ENCODE measurements at places on chromosomes 12 and 14.

- peak; percentile 78 for DNase-seq
Observed at GRCh38 chr12:51270067-51270950, at the start of gene SMAGP. Gene SMAGP (minus strand): TSS chr12:51270415. CDS start chr12:51269278, 1,137 bp downstream.

DNA sequence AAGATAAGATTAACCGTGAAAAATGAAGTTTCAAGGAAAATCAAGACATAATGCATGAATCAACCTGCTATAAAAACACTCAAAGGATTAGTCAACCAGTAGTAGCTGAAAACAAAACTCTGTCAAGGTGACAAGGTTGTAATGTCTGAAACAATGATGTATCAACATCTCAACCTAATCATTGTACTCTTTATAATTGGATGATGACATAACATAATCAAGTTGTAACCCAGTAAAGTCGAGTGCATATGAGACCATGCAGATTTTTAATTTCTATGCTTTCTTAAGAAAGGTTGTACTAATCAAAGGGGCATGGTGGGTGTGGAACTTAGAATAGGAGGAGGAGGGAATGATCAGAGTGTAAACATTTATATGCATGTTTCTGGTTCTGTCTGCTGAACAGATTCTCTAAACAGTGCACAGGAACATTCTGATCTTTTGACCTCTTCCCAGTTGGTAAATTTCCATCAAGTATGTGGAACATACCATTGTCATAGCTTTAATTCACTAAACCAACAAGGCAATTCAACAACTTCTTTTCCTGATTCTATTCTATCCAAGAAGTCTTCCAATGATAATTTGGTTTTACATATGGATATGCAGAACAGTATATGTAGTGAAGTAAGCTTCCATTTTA lies 253.7 kb downstream of the TTC6 start:
- DNase-seq = no peak

- no peak for DNase-seq
Observed at GRCh38 chr12:89319122-89319521, 33.2 kb downstream of the DUSP6 start.

GRCh38 chr14:95065411-95065810 lies 91.9 kb downstream of the DICER1 start:
- DNase-seq = no peak

DNA sequence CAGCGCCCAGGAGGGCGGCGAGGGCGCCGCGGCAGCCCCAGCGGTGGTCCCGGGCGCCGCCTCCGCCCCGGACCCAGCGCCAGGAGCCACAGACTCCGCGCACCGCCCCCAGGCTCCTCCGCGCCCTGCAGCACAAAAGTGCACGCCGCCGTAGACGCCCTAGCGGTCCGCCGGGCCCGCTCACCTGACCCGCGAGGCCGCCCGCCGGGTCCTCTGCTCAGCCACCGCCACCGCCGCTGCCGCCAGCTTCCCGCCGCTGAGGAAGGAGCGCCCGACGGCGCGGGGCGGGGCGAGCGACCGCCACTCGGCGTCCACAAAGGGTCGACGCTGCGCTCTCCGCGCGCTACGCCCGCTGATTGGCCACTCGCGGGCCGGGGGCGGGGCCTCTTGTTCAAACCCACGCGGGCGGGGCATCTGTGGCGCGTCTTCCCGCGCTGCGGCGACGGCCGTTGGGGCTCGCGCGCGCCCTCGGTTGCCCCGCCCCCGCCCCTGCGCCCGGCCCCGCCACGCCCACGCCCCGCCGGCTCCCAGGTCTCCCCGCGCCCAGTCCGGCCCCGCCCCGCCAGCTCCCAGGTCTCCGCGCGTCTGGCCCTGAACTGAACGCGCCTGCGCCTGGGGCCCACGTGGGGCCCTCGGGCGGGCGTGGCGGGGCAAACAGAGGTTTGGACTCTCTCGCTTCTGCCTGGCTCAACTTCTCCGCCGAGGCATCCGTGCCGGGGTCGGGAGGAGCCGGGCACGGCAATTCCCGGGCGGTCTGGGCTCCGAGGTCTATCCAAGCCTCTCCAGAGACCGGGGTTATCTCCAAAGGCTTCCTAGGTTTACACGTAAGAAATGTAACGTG lies at the start of gene CDCA4:
Gene CDCA4, minus strand, starts transcription at position 269 of the 841 bp plus-strand sequence. CDS start 9,154 bp downstream, outside the sequence.
- peak; percentile 97 for DNase-seq

- DNase-seq = no peak
Observed at GRCh38 chr12:125888921-125889320, 823.7 kb downstream of the AACS start.

GRCh38 chr14:50121486-50121885 lies 5.1 kb upstream of the VCPKMT start:
- peak; percentile 41 for DNase-seq

GRCh38 chr14:93011141-93011529 lies 88.2 kb downstream of the CHGA start:
- DNase-seq = no peak

GRCh38 chr12:117044790-117045159 lies 54.4 kb downstream of the TESC start:
- no peak for DNase-seq

GRCh38 chr12:5442251-5443006 lies 10.5 kb downstream of the NTF3 start:
- peak; percentile 71 for DNase-seq

DNA sequence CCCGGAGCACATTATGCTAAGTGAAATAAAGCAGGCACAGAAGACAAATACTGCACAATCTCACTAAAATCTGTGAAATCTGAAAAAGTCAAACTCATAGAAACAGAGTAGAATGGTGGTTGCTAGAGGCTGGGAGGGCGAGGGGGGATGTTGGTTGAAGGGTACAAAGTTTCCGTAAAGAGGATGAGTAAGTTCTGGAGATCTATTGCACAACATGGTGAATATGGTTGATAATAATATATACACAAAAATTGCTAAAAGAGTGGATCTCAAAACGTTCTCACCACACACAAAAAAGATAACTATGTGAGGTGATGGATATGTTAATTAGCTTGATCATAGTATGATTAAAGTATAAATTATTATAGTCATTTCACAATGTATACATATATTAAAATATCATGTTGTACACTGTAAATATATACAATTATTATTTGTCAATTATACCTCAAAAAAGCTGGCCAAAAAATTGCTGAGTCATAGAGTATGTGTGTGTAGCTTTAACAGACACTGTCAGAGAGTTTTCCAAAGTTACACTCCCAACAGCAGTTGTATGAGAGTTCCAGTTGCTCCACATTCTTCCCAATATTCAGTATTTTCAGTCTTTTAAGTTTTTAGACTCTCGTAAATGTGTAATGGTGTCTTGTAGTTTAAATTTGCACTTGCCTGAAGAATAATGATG lies 19.3 kb upstream of the SIX1 start:
- no peak for DNase-seq

DNA sequence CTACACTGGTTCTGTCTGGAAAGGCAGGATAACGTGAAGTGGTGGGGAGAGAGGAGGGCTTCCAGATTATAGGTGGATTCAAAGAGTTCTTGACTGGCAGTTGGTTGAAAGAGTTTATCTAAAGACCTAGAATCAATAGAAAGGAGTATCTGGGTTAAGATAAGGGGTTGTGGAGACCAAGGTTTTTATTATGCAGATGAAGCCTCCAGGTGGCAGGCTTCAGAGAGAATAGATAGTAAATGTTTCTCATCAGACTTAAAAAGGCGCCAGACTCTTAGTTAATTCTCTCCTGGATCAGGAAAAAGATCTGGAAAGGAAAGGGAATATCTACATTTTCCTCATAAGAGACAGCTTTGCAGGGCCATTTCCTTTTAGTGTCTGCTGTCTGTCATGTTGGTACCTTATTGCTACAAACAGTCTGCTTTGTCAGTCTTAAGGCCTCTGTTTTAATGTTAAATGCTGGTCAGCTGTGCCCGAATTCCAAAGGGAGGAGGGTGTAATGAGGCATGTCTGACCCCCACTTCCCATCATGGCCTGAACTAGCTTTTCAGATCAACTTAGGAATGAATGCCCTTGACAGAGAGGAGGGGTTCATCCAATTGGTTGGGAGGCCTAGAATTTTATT lies 401.3 kb downstream of the FUT8 start:
- DNase-seq = peak; percentile 47

DNA sequence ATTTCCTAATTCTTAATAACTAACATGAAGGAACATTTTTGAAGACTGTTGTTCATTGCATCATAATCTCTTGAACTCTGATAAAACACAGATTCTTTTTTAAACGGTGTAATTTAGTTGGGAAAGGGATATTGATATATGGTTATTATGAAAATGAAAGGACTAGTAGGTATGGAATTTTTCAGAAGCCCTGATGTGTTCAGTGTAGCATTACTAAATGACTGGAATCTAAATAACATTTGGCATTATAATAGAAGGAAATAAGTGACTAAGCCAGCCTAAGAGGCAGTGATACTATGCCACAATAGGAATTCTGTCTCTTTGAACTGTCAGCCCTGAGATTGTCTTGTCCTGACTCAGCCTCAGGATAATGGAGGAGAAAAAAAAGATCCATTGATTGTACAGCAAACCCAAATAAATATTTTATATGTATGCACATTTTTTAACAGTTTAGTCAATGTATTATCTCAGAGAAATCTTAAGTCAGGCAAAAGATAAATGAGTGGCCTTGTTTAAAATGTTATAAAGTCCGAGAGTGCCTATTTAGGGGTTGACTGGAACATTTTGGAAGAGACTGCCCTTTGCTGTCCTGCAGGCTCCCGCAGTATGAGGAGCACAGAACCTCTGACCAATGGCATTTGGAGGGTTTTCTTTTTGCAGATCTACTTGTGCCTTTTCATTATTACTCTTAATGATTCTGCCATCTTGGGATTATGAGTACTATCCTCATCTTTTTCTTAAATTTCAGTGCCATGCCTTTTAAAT lies 271.2 kb downstream of the EGLN3 start:
- DNase-seq = peak; percentile 87

DNA sequence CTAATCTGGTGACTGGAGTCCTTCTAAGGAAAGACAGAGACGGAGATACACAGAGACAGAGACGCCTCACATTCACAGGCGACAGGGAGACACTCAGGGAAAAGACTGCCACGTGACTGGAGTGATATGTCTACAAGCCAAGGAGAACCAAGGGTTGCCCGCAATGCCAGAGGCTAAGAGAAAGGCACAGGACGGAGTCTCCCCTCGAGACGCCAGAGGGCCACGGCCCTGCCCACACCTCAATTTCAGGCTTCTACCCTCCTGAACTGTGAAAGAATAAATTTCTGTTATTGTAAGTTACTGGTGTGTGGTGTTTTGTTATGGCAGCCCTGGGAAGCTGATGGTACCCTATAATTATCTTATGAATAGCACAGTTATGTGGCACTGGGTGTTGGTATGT lies 11.6 kb upstream of the RAN start:
- DNase-seq = no peak

DNA sequence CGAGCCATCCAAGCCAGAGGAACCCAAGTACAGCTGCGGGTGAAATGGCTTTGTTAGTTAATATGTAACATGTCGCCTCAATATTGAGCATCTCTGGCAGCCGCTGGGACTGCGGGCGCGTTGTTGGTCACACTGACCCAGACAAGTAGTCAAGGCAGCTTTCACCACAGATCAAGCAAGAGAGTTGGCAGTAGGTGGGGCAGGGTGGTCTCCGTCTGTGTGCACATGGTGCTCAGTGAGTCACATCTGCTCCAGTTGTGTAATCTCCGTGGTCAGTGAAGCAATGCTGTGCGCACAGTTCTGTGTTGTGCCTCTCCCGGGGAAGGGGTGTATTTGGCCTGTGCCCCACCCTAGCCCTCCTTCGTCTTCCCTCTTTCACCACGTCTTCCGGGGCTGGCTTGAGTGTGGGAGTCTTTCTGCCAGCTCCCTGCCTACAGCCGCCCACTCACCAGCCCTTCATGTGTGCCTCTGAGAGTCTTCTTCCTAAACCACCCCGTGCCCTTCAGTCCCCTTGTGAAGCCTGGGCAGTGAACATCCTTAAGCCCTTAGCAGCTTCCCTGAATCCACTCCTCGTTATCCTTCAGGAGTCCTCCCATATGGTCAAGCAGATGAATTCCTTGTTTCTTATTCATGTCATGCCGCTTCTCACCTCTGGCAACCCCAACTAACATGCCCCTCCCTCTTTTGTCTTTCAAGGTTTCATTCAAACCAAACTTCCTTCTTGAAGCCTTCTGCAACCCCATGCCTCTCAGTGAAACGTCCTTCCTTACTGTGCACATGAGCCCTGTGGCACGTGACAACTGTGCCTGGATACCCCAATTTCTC lies 242.1 kb downstream of the CACNA1C start:
- peak; percentile 74 for DNase-seq

GRCh38 chr12:40010899-40011774 lies 94.7 kb downstream of the SLC2A13 start:
- peak; percentile 67 for DNase-seq

GRCh38 chr12:14618983-14619382 lies 51.3 kb upstream of the PLBD1 start:
- peak; percentile 25 for DNase-seq

Measured in kidney tubule cell (primary cell).